ENCODE measurements at places on chromosomes 1 and 21.

DNA sequence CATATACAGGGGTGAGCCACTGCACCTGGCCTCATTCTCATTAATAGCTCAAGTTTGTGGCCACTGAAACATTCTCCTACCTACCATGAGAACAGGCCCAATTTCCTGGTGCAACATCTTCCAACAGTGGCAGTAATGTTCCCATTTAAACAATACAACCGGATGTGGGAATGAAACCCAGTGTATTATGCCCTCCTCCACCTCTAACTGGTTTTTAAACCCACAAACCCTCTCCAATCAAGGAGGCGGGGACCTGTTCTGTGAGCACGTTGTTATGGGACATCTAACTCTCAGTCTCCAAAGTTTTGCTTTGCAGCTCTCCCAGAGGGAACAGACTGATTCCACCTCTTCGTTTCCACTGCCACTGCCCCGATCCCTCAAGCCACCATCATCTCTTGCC is 2.6 kb downstream of the CTNNBIP1 start:
- no peak for DNase-seq

DNA sequence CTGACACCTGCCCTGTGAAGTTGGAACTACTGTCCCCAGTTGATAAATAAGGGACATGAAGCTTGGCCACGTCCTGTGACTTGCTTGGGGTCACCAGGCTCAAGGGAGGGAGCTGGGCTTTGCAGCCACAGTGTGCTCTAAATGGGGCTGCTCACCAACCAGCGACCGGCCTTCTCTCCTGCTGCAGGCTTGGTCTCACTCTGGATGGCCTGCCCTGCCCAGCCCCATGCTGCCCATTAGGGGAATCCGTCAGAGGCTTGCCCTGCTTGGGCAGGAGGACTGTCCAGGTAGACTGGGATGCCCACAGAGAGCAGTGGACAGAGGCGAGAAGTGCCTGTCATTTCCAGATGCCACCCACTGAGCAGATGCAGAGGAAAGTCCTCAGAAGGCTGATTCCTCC is 1.2 kb upstream of the CENPS start:
- DNase-seq, result no peak

DNA sequence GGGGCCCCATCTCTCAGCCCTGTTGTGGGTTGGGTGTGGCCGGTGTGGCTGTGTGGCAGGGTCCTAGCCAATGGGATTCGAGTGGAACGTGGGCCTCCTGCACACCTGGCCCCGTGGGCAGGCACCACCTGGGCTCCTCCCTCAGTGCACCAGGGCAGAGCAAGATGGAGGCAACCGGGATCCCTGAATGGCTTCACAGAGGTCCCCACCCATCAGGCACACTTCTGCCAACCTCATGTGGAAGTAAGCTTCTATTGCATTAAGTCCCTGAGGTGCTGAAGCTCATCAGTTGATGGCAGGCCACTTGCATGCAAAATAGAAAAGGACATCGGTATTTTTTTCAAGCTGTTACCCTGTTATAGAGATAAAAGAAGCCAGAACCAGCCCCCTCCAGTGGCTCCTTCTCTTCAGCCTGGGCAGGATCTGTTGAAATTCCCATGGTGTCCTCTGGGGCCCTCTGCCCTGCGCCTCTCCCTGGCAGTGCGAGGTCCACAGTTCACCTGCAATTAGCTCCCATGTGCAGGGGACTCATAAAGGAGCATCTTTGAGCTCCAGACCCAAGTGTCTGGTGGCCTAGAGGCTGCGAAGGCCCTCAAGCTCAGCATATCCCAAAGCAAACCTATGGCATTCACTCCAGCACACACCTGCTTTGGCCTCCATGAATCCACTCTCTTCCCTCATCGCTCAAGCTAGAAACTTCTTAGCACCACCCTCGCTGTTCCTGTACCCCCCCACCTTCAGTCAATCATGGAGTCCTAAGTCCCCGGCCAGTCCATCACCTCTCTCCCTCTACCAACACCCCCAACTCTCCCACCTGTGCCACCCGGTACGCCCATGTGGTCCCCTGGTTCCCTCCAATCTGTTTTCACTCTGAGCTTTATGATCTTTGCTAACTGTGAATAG is 2.1 kb upstream of the SLC45A1 start:
- DNase-seq, result no peak

- DNase-seq, result no peak
Observed at GRCh38 chr1:205351984-205352713, 4.6 kb downstream of the KLHDC8A start.

DNA sequence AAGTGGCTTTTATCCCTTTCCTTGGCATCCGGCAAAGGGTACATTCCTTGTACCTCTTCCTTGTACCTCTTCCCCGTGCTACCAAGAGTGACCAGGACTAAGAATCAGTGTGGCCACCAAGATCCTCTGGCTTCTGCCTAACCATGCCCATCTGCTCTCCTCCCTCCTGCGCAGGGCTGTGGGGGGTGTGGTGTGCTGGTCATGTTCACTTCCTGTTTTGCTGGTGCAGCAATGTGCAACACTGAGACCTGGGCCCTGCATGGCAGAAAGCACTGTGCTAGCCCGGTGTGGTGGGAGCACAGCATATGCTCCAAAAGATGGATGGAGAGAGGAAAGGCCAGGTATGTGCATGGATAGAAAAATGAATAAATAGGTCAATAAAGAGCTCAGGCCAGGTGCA is 33.3 kb upstream of the TENT5C start:
- DNase-seq, result no peak

DNA sequence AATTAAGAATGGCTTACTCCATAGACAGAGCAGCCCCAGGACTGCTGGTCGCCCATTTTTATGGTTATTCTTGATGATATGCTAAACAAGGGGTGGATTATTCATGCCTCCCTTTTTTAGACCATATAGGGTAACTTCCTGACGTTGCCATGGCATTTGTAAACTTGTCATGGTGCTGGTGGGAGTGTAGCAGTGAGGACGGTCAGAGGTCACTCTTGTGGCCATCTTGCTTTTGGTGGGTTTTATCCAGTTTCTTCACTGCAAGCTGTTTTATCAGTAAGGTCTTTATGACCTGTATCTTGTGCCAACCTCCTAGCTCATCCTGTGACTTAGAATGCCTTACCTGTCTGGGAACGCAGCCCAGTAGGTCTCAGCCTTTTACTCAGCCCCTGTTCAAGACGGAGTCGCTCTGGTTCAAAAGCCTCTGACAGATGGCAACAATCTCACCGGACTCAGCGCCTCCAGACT is 5.2 kb upstream of the AGPAT3 start:
- DNase-seq, result no peak

GRCh38 chr1:178341261-178341956 is 155.4 kb downstream of the CLEC20A start:
- DNase-seq, result no peak

- no peak for DNase-seq
Observed at GRCh38 chr1:198040880-198041279, 115.9 kb upstream of the NEK7 start.

GRCh38 chr1:202016022-202016810 is 5.8 kb downstream of the ELF3 start:
- DNase-seq, result no peak
